ENCODE measurements at places on chromosomes 1 and 21. TPM values are rescaled to one million over a fixed set of nuclear protein-coding genes. Genes with fewer than 3 reads are reported as not detected.
A peak's percentile ranks its signal among the peaks of the same experiment; 100 is the strongest.

DNA sequence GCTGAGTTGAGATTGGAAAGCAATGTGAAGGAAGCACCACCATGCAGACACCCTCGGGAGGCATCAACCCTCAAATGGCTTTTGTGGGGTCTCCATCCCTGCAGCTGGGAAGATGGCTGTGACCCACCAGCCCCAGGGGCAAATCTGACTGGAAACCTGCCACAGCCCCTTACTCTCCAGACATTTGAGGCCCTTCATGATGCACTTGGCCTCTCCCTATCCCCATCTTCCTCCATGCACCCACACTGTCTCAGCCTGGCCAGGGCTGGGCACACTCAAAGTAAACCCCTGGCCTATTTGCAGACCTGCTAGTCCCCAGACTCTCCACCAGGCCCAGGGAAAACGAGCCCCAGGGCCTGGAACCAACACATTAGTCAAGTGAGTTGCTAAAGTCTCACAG lies 205.2 kb downstream of the MATN1 start:
- DNase-seq = no peak

PPT1 gene
- 63.9 TPM for total RNA-seq

- no peak for DNase-seq
Observed at GRCh38 chr1:228862542-228863505, 127.5 kb downstream of the RHOU start.

SH2D2A gene
- total RNA-seq = 6.9 TPM

PTPRC gene
- 0.11 TPM for total RNA-seq

DNA sequence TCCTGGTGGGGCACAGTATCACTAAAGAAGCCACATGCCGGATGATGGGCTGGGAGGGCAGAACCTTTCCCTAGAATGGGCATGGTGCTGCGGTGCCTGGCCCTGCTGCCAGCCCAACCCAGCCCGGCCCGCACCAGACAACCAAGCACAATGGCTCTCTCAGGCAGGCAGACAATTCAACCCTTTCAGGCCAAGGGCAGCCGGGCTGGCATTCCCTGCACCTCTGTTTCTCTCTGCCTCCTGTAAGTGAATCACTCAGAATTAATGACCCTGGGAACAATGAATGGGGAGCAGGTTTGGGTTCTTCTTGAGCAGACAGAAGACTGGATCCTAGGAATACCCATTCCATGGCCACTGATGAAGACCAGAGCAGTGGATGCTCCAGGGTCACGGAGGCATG lies 41.0 kb upstream of the IFFO2 start:
- DNase-seq = no peak

ORC1 gene
- 28.9 TPM for total RNA-seq

KLHDC7A gene
- total RNA-seq = not detected

DNA sequence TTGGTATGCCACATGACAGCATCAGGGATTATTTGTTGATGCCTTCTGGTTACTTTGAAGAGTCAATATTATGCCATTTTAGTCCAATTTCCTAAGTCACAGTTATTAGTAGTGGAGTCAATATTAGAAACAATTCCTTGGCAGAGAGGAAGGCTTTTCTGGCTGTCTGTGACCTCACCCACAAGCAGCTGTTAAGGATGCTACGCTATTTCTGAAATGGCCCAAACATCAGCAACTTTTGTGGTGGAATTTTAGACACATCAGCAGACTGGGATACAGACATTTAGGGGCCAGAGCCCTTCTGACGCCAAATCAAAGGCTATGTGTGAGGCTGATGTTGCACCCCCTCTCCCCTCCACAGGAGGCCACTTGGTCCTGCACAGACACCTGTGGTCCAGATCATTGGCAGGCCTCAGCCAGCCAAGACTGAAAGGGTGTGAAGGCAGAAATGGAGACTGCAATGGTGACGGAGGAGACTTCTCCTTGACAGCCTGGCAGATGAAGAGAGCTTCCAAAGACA lies 9.2 kb upstream of the RXRG start:
- no peak for DNase-seq

TRAF3IP3 gene
- not detected for total RNA-seq

DNA sequence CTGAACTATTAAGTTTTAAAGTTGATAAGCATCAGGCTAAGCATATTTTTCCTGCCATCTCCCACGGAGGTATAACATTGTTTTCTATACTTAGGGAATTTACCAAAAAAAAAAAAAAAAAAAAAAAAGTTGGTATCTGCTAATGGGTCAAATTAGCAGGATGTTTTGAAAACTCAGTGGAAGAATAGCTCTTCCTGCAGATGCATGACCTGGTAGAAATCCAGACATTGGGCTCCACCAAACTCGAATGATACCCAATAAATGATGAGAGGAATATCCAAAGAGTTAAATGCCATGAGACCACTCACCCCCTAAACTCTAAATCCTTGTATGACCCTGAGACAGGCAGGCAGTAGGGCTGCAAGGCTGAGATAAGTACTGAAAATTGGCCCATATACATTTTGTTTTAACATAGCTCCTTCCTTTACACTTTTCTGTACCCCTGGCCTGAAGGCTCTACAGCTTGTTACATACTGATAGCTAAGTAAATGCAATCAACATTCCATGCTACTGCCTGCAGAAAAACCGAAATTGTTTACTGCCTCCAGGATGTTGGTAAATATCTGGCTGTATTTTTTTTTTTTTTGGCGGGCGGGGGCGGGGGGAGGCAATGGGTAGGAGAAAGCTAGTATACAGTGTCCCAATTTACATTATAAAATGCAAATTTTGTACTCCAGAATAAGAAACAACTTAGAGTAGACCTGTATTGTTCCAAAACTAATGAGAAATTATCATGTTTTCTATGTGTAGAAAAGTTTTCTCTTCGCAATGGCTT lies 57.6 kb downstream of the NFIA start:
- no peak for DNase-seq

IL6R gene
- total RNA-seq = 16.1 TPM

GRCh38 chr1:112625696-112626095 lies 6.1 kb downstream of the CAPZA1 start:
- DNase-seq = no peak

SYNC gene
- 10.0 TPM for total RNA-seq

CNKSR1 gene
- total RNA-seq = 32.1 TPM

GRCh38 chr21:45470087-45470515 lies 65.1 kb downstream of the COL18A1 start:
- DNase-seq = no peak

DNA sequence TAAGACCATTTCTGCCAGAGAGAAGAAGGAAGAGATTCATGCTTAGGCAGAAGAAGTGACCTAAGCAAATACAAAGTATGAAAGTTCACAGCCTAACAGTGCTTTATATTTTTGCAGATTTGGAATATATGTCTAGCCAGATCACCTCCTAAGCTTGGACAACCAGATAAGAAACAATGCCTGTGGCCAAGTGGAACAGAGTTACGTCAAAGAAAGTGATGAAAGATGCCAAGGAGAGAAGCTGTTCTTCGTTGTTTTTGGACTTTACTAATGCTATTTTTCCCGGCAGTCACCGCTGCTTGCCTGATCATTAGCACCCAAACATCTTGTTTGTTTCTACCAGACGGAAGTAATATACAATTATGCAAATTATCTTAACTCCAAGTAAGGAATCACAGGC lies 489.2 kb upstream of the C1orf87 start:
- no peak for DNase-seq

TPTE gene
- not detected for total RNA-seq

GRCh38 chr1:161805399-161806197 lies 39.5 kb downstream of the ATF6 start:
- DNase-seq = no peak

- DNase-seq = no peak
Observed at GRCh38 chr1:79005945-79006344, 585 bp downstream of the ADGRL4 start.

DNA sequence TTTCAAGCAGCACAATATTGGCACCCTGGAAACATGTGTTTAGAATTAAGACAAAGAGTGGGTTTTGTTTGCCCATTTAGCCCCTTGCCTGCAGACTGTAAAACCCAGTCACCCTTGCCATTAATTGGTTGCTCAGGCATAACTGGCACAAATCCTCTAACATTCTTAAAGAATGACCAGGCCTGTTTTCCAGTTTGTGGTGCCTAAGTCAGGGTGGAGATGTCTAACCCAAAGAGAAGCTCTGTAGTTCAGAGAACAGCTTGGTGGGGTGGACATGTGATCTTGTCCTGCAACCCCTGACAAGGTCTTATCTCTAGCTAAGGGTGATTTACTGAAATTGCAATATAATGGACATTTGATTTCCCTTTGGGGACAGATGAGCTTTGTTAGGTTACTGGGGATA lies 8.8 kb upstream of the ANGPTL7 start:
- DNase-seq = peak; percentile 86

DNA sequence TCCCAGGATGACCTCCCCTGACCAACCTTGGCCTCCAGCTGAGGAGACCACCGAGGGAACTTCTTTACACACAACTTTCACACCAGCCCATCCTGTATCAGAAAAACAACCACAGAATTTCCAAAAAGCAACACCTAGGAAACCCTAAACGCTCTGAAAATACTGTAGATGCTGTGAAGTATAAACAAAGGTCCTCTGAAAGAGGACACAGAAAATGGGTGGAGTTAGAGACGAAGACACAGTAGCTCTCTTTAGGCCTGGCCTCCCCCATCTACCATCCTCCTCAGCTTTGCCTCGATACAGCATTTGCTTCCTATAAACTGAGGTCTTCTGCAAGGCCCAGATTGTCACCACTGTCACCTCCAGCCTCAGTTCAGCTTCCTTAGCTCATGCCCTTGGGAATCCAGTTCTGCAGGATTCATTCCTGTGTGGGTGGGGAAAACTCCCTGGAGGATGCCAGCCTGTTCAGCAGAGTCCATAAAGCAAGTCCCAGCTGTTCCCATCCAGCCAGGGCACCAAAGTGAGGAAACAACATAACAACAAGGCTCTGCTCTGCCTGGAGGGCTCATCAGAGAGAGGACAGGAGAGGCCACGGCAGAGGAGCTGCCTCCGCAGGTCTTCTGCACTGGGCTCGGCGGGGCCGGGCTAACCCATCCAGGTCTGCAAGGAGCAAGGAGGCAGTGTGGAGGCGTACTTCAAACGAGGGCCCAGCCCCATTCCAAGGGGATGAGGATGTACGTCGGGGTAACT lies 15.0 kb downstream of the PIK3C2B start:
- peak; percentile 75 for DNase-seq

DNA sequence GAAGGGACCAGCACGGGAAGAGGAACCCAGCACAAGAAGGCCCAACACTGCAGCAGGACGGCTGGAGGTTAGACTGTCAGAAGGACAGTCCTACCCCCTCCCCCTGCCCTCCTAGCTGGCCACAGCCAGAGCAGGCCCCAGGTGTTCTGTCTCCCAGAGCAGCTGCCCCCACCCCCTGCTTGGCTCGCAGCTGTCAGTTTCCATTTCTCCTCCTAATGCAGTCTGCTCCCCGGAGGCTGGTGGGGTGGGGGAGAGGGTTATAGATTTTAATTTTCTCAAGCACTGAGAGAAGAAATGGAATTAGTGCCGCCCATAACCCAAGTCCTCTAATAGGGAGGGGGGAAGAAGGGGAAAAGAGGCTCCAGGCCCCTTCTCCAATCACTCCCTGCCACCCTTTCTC lies 13.0 kb upstream of the PEAR1 start:
- DNase-seq = no peak

DNA sequence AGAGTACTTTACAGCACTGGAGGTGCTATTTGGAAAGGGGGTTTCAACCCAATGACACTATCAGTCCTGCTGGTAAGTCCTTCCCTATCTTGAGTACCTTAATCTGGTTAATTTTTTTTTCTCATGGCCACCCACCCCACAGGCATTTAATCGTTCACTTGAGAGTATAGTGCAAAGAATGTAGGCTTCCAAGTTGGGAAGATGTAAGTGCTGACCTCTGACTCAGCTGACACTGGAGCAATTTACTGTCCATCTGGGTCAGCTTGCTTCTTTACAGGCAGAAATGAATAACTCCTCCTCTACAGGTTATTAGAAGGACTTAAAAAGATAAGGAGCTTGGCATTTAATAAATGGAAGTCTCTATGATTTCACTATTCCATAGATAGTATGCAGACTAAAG lies 89.6 kb downstream of the AK5 start:
- no peak for DNase-seq

DNA sequence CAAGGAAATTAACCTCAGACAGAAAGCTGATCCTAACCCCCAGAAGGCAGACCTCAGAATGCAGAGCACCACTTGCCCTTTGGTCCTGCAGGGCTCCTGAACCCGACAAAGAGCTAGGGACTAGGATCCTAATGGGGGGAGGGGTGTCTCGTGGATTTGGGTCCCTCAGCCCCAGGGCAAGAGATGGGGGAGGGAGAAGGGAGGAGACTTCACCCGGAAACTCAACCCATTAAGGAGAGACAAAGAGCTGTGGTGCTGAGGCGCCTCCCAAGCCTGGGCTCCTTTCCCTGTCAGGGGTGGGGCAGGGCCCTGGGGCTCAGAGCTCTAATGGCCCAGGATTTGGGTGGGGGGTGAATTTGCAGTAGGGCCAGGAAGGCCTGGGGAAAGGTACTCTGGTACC lies 2.9 kb downstream of the NECTIN4 start:
- no peak for DNase-seq

- peak; percentile 98 for DNase-seq
Observed at GRCh38 chr1:58883037-58883887, 99.4 kb upstream of the JUN start.

TXNIP gene
- total RNA-seq = 45.3 TPM

DHRS3 gene
- 116 TPM for total RNA-seq

DNA sequence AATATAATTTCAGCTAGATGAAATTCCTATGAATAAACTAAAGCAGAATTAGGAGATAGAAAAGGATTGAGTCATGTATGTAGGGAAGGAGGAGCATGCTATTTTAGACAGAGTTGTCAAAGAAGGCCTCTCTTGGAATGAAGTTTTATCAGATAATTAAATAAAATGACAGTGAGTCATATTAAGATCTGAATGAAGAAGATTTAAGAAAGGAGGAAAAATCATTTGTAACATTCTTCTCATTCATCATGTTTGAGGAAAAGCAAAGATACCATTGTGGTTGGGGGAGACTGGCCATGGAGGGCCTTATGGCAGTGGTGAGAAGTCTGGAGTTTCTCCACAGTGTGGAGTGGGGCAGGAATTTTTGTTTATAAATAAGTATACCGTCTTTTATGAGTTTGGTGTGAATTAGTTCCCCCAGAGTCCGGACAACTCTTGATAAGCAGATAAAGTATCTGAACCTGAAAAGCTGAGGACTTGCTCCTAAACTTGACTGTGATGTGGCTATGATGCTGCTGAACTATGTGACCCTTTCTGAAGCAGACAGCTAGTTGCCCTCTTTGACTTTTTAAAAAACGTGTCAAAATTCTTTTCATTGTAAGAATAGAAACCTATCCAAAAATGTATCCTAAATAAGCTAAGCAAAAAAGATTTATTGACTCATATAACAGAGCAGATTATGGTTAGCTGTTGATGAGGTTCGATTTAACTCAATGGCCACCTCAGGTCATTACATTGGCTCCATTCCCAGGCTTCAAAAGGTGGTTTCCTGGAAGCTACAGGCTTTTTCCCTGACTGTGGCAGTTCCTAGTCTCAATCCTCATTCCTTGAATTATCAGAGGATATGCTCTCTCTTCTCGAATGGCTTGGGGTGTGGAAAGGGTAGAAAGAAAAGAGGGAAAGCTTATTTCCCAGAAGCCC lies 90.8 kb downstream of the LHX9 start:
- no peak for DNase-seq

GRCh38 chr1:93239863-93240262 lies 59.3 kb downstream of the CCDC18 start:
- DNase-seq = no peak

C1orf185 gene
- not detected for total RNA-seq

Measured in PC-3 (cell line).